ENCODE measurements at places on chromosomes 7 and 10.

- DNase-seq, result peak; percentile 96
These were observed 46.1 kb downstream of the PTPRN2 start for GRCh38 chr7:158541346-158542010.

DNA sequence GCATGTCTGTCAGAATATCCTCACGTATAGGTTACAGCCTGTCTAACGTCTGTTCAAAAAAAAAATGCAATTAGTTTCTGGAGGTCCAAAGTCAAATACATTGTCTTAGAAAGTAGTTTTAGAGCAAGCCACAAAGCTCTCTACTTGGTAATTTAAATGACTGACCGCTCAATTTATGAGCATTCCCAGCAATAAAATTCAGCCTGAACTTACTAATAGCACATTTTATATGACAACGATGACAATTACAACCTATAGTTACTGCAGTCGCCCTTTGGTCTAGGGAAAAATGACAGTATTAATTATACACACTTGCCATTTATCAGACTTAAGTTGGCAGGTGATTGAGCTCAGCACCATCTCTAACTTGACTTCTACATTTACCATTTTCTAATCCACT lies 425.8 kb upstream of the STEAP1 start:
- no peak for DNase-seq

GRCh38 chr7:124603066-124603465 lies 162.5 kb downstream of the GPR37 start:
- DNase-seq, result no peak

GRCh38 chr10:26025523-26025922 lies 91.5 kb downstream of the MYO3A start:
- DNase-seq, result no peak

DNA sequence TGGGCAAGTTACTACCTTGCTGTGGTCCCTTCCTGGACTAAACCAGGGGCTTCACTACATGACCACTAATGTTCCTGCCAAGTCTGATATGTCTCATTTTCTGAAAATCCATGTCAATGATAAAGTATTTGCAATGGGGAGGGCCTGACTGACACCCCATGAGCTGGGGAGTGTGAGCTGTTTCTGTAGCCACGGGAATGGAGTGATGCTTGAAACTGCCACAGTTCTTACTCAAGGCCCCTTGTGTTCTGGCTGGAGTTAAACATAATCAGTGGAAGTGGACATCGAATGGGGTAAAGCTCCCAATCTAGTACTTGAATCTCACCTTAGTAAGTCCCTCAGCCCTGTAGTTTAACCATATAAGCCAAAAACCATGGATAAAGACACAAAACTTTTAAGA lies 61.9 kb upstream of the PDLIM1 start:
- DNase-seq, result no peak

DNA sequence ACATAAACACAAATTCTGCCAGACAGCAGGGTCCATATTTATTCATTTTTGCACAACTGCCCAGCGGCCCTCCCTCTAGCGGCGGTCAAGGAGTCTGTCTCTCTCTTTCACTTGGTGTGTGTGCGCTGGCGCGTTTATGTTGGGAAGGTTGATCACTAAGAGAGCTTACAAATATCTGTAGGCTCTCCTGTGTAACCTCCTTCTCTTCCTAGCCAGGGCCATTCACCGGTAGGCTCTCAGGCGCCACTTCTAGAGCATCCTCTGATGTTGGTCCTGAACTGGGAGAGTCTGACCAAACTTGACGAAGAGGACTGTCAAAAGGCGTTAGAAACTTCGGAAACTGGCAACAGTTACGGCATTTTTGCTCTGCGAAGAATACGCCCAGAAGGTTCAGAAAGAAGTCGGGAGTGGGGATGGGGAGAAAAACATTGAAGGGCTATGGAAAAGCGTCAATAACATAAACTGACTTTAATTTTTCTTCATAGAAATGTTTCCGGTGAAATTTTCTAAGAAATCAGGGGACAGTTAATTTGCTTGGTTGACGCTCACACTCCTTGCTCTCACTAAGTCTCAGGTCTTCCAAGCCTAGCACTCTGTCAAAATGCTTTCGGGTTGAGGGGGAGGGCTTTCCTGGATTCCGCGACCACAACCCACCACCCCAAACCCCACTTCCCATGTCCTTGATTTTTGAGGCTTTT lies 731.1 kb downstream of the ZWINT start:
- no peak for DNase-seq

DNA sequence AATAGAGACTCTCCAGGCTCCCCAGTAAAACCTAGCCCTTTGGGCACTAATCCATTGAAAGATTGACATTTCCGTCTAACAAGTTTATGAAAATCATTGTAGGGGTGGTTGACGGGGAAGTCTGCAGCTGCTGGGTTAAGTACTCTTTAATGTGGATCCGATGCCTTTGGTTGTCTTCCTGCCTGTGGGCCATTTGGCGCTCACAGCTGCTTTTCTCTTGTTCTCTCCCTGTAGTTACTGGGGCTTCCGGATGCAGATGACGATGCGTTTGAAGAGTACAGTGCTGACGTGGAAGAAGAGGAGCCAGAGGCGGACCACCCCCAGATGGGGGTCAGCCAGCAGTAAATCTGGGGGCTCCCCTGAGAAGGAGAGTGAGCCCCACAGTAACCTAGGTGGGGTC lies 22.4 kb downstream of the MTURN start:
- DNase-seq, result no peak

- DNase-seq, result no peak
These were observed 527.1 kb upstream of the FOXK1 start for GRCh38 chr7:4154882-4155535.

- DNase-seq, result peak; percentile 79
These were observed 32.4 kb upstream of the RET start for GRCh38 chr10:43044448-43044921.

- DNase-seq, result no peak
These were observed 3.4 kb downstream of the PDAP1 start for GRCh38 chr7:99404977-99405320.

- DNase-seq, result no peak
These were observed 6.9 kb upstream of the LDB3 start for GRCh38 chr10:86661161-86662025.

GRCh38 chr7:158856883-158857668 lies 718 bp downstream of the DYNC2I1 start:
- DNase-seq, result no peak

- DNase-seq, result no peak
These were observed 10.8 kb upstream of the HOXA2 start for GRCh38 chr7:27112955-27113949.

- peak; percentile 70 for DNase-seq
These were observed 137.8 kb downstream of the MAPK8 start for GRCh38 chr10:48444266-48444665.

GRCh38 chr7:137873979-137874777 lies 27.4 kb upstream of the DGKI start:
- no peak for DNase-seq

DNA sequence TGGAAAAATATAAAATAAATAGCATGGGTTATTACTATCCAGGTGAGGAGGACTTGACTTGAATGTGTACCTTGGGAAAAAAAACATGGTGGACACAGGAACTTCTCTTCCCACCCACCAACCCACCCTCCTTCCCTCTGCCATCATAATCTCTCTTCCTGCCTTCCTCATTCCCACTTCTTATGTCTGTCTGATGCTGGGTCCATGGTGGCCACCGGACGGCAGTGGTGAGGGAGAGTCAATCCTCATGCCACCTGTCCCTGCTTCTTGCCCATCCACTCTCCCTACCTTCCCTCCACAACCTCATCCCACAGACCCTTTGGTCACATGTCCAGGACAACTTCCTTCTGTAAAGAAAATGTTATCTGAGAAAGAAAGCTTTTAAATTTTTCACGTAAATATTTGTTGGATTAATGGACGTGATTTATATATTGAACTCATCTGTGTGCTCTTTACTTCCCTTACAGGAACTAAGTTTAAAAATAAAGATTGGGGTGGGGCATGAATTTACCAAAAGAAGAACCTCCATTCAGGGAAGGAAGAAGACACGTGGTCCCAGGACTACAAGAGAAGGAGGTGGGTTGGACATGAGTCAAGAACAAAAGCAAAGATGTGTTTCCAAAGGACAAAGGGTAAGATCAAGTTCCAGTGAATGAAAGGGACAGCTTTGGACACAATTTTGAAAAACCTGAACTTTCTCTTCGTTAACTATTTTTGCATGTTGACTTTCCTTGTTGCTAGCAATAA lies 104.5 kb downstream of the PIP4K2A start:
- DNase-seq, result no peak

GRCh38 chr10:110989016-110989415 lies 69.6 kb downstream of the SHOC2 start:
- DNase-seq, result no peak

DNA sequence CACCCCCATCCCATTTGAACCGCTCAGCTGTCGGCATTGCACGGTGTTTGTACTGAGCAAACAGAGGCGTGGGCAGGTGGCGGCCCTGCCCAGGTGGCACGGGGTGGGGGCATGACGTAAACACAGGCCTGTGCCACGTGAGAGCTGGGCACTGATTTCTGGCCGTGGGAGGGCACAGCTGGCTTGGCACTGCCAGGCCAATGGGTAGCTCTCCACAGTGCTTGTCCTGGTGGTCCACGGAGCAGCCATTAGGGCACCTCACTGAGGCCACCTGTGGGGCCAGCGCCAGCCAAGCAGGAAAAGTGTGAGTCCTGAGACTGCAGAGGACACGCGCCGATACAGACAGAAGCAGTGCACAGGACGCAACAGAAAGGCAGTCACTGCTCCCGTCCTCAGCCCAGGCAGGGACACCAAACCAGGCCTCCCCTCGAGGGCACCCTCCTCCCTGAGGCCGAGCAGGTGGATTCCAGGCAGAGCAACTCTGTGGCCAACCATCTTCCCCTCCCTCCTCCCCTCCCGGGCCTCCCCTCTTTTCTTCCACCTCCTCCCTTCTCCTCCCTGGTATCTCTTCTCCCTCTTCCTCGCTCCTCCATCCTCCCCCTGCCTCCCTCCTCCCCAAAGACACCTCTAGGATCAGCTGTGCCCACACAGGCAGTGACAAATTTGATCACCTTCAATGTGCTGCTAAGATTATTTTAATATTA lies 258.7 kb downstream of the ELFN1 start:
- DNase-seq, result no peak

DNA sequence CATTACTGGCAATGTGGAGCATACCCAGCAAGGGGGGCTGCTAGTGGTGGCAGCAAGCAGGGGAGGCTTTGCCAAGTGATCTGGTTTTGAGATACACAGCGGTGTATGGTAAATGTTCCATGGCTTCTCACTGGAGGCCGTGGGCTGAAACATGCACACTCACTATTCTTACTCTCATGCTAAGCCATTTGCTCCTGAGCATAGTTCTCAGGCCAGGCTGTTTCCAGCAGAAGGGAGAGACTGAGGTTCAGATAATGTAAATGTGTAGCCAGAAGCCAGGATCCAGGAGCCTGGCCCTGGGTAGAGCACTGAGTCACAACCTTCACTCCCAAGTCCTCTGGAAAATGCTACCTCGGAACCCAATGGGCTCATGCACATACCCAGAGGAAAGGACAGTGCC lies 757.9 kb downstream of the GRID1 start:
- DNase-seq, result no peak

DNA sequence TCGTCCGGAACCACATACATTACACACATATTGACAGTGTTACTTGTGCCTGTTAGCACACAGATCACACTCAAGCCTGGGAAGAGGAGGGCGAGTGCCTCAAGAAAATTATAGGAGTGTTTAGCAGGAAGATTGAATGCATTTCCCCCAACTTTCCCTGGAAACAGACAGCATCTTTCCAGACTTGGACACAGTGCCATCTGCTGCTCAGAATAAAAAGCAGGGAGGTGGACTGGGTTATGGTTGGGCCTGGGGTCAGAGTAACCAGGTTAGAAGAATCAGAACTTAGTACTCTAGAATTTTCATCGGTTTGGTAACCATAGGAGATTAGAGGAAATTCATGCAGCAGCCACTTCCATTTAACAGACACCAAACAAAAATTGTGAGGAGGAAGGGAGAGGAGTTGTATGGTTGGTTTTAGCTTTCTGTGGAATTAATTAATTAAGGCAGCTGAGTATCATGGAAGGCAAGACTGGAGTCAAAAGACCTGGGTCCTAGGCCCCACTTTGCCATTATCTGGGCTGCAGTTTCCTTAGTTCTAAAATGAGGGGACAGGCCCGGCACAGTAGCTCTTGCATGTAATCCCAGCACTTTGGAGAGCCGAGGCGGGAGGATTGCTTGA lies 43.4 kb upstream of the OPTN start:
- no peak for DNase-seq

DNA sequence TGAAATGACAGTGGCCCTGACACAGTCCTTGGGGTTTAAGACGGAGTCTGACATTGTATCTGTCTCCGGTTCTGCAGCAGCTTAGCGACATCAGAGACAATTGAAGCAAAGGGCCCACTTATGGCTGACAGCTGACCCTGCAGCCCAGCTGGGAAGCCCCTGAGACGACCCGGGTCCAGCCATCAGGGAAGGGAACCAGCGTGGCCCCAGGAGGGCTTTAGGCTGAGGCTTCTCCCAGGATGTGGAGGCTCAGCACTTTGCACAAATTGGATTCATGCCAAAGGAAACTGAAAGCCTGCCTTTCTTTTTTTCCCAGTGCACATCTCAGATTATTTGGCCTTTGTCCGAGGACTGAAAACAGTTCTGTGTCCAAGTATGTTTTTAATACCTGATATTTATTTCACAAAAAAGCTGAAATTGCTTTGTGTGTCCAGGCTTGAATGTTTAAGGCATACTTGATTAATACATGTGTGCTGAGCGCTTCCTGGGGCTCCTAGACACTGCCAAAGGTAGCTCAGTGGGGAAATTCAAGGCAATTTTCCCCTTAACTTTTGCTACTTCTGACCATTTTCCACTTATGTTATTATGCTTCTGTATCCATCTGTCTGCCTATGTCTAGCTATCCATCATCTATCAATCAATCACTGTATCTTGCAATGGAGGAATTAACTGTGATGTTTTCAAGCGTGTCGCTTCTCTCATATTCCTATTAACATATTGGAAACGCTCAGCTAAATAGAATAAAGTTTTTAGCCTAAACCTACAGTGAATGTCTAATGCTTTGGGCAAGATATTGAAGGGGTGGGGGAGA lies 34.8 kb downstream of the KLF6 start:
- DNase-seq, result no peak

DNA sequence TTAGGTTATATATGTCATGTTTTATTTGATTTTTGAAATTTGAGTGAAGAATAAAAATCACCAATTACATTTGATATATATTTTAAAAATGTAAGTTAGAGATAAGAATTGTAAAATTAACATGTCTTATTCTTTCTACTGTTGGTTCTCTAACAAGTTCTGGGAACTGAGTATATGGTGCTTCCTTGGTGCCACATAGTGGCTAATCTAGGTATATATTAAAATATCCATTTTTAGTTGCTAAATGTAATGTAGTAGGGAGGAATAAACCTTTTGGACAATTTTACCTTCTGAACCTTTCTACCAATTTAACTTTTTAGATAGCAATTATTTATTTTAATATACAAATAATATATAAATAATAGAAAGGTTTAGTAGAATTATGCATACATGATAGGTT lies 17.5 kb downstream of the CFAP69 start:
- peak; percentile 51 for DNase-seq

Data from NB4 (cell line).